Karpas-422 (cell line): ENCODE measurements at places on chromosomes 11 and 22.

DNA sequence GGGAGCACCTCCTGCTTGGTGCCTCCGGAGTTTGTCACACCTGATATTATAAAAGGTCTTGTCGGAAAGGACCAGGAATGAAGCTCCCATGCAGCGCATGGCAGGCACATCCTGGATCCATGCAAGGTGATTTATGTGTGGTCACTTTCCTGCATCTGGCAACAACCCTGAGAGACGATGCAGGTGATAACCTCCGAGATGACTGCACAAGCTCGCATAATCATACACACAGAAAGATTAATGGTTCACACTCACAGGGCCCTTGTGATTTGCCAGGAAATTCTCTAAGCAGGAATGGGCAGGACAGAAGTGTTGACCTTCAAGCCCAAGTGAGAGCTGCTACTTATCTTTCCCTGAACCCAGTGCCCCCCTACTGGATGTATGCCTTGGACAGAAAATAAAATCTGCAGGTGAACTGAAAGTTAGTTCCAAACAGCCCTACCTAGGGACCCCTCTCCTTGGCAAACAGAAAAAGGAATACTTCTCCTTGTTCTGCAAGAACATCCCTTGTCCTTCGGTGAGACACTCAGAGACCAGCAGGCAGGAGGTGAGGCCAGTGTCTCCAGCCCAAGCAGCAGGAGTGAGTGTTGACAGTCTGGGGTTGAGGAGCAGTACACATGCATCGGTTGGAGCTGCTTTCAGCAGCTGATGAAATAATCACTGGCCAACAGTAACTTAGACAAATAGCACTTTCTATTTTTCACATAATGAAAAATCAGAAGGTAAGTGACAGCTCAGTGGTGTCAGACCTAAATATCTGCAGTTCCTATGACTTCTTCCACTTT lies 619.4 kb upstream of the B3GAT1 start:
- DNase-seq, result no peak

DNA sequence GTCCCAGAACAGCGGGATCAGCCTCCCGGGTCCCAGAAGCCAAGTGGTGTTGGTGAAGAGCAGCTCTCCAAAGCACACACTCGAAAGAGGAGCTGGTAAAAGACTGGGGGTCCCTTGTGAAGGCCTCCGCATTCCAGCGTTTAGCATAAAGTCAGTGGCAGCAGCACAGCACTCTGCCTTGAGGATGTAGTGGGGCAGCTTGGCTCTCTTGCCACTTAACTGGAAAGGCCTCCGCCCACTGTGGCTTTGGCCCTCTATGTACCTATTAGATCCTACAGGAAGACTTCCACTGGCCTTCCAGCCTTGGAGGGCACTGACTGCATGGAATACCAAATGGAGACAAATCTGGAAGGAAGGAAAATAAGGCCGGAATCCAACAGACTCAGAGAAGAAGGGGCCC lies 1455.3 kb downstream of the BRD1 start:
- no peak for DNase-seq

DNA sequence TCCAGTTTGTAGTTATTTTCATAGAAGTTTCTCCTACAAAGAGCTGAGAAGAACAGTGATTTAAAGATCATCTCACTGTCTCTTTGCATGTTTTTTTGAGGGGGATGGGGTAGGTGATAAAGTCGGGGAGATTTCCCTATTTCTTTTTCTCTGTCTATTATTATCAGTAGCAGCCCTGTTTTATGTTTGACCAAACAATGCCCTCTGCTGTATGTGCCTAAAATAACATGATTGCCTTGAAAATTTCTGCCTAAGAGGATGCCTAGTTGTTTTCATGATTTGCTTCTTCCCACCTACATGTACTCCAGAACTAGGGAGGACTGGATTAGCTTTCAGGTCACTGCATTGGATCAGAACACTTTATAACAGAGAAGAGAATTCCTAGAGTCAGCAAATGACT lies 1330.2 kb downstream of the LRRC4C start:
- DNase-seq, result peak; percentile 51

GRCh38 chr11:60950933-60951605 lies 907 bp downstream of the SLC15A3 start:
- DNase-seq, result peak; percentile 66

DNA sequence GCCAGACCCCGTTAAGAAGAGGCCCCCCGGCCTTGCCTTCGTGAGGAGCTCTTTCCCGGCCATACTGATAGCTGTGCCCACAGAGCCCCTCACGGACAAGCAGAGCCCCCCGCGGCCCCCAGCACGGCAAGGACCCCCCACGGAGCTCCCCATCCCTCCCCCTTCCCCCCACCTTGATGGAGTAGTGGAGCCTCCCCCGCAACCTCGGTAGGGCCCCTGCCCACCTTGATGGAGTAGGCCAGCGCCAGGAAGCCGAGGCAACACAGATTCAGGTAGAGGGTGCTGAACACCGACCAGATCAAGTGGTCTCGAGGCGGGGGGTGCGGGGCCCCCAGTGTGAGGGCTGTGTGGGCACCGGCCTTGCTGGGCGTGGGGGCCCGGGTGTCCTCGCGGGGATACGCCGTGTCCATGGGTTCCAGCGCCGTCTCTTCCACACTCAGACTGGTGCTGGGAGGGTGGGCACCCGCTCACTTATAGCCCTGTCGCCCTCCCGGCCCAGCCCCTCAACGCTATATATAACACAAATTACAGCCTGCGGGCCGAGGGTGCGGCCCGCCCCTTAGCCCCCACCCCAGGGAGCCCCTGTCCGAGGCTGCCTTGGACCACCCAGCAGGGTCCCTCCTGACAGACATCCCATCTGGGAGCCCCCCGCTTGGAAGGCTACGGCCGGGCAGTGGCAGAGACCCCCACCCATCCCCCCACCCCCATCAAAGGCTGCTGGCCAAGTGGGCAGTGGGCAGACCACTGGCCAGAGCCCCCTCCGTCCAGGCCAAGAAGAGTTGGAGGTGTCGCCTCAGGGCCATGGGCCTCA lies at the start of gene IFITM5:
Gene IFITM5, minus strand, starts transcription at position 446 of the 811 bp plus-strand sequence. Its CDS starts 36 bp downstream, at position 410.
- DNase-seq, result no peak

DNA sequence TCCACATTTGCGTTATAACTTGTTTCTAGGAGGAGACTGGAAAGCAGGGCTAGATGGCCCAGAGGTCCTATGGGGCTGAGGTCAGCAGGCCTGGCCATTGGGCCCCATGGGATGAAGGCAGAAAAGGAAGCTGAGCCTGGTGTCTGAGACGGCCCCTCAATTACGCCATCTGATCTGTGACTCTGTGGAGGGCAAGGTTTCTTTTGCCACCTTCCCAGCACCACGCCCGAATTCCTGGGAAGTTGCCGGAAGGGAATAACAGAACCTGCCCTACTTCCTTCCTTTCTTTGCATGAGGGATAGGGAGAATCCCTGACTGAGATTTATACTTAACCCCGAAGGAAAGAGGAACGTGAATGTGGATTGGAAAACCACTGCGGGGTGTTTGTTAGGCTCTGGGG lies 118.1 kb downstream of the MPPED1 start:
- DNase-seq, result no peak

DNA sequence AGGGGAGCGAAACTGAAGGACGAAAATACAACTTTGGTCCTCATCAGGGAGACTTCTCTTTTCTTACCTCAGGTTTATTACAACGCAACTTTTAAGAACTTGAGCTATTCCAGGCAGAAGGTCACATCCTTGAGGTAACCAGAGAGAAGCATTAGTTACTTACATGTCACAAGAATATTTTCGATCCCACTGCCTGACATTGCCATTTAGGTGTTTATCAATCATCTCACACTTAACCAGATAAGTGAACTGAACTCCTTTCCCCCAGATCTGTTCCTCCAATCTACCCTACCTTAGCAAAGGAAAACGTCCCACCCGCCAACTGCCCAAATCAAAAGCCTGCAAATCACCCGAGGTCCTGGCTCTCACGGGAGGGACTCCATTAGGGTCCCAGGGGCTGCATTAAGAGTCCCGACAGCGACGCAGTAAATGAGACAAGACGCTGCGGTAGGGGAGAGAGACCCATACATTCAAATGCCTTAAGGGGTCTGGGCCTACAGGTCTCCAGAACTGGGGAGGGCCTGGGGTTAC lies 734 bp downstream of the ZNF280B start:
- peak; percentile 51 for DNase-seq

GRCh38 chr11:7220636-7221035 lies 31.1 kb upstream of the SYT9 start:
- no peak for DNase-seq

DNA sequence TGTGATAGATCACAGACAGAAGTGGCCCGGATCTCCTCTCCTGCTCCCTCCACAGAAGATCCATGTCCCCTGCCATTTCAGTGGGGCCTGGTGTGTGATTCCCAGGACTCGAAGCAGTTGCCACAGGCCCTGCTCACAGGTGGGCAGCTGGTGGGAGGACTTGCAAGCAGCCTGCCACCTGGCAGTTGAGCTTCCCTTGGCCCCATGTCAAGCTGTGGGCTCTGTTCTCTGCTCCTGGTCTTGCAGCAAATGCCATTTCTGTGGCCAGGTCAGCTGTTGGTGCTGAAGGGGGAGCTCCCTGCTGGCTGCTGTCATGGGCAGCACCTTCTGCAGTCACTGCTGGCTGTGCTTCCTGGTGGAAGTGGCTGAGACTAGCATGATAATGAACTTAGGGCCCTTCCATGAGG lies 59.1 kb upstream of the SLC22A12 start:
- no peak for DNase-seq

DNA sequence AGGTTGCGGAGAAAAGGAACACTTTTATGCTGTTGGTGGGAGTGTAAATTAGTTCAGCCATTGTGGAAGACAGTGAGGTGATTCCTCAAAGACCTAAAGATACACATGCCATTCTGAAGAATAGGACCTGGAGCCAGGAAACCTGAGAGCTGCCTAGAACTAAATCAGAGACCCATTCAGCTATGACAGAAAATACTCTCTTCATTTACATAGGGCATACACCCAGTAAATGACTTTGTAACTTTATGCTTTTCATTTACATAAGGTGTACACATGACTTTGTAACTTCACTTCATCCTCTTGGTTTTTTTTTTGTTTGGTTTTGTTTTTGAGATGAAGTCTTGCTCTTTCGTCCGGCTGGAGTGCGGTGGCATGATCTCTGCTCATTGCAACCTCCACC lies 25.1 kb upstream of the APLNR start:
- DNase-seq, result no peak

GRCh38 chr22:47059076-47059475 lies 296.6 kb downstream of the TBC1D22A start:
- DNase-seq, result peak; percentile 53

- no peak for DNase-seq
Observed at GRCh38 chr22:26672060-26672471, 14.7 kb downstream of the MIAT start.

DNA sequence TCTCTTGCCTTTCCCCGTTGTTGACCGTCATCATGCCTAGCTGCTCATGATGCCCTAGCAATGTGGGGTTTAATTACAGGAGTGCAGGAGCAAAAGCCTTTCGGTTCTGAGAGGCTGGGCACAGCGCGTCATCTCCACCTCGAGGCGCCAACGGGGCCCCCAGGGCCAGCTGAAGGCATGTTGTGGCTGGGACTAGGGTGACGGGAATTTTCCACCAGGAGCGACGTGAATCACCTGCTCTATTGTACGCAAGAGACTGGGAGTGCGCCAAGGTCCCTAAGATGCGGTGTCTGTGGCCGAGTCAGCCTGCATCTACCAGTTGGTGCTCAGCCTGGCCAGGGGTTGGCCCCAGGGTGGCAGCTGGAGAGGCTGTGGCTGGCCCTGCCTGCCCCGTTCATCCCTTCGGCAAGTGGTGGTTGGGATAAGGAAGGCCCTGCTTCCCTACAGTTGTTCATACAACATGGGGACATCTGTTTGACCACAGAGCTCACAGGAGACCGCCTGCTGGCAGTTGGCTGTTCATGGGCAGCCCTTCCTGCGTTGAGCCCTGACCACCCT lies 1175.6 kb downstream of the BRD1 start:
- DNase-seq, result no peak

DNA sequence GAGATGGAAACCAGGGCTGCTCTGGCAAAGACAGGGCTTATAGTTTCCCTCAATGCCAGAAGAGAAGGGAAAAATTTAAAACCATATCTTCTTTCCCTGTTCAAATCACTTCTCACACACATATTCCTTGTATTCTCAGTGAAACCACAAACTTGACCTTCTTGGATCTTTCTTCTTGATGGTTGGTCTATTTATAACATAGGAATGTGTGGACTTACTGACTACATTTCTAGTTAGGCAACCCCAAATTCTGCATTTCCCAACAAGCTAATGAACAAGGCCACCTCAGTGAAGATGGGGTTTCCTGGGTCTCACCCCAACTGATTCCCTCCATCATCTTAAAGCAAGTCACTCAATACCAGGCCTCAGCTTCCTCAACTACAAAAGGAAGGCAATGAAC lies 3.8 kb upstream of the QSER1 start:
- no peak for DNase-seq

GRCh38 chr11:86596861-86597586 lies 75.4 kb downstream of the ME3 start:
- no peak for DNase-seq

DNA sequence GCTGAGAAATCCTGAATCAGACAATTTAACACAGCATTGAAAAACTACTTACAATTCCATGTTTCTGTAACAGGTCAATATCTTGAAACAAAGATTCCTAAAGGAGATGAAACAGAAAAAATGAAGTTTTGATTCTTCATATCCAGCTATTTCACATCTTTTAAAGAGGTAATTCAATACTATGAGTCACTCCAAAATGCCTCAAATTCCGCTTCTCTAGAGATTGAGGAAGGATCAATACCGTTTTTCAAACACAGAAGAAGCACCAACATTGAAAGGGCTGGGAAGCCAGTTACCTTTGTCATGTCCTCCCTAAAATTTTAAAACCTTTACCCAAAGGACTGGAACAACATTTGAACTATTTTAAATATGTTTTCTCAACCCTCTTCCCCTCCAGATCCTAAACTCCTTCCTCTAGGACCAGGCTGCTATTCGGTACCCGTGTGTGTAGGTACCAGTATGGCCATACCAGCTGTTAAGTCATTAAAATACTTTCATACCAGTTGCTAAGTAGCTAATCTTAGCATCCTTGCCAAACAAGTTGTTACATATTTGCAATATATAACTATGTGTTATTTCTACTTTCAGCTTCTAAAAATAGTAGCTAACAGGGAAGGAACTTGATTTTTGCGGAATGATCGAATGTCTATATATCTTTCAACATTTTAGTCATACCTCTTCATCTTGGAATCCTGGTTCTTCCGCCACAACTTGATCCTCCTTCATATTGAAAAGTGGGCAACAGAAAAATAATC lies 2.3 kb downstream of the DMC1 start:
- DNase-seq, result no peak

DNA sequence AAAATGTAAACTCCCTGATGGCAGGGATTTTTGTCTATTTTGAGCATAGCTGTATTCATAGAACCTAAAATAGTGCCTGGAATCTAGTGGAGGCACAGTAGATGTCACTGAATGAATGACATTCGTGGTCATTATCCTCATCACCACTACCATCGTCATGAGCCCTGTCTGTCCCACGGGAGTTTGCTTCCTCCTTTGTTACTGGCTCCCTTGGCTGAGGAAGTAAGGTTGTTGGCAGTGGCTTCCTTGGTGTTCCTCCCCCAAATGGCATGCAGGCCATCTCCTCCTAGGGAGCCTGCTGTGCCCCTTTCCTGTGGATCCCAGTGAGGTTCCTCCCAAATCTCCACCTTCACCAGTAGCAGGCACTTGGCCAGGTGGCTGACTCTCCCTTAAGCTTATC lies 183.0 kb downstream of the CEP164 start:
- DNase-seq, result peak; percentile 49
